ENCODE measurements at places on chromosomes 5 and 9. TPM values are rescaled to one million over a fixed set of nuclear protein-coding genes. Genes with fewer than 3 reads are reported as not detected.

COL5A1 gene
- total RNA-seq: 7.4 TPM

PLAC8L1 gene
- not detected for total RNA-seq

PROB1 gene
- total RNA-seq: 5.8 TPM

CMBL gene
- 7.6 TPM for total RNA-seq

LHX6 gene
- 14.1 TPM for total RNA-seq

NR2F1 gene
- total RNA-seq: 63.9 TPM

TMEM252 gene
- not detected for total RNA-seq

SLC36A3 gene
- not detected for total RNA-seq

C7 gene
- 0.06 TPM for total RNA-seq

SAXO1 gene
- under 0.01 TPM for total RNA-seq

PTGS1 gene
- total RNA-seq: 5.9 TPM

HSPB3 gene
- total RNA-seq: not detected

SHOC1 gene
- total RNA-seq: not detected

FAT2 gene
- under 0.01 TPM for total RNA-seq

LHX2 gene
- total RNA-seq: not detected

PCDHB12 gene
- total RNA-seq: 0.16 TPM

OR1Q1 gene
- not detected for total RNA-seq

TMEFF1 gene
- total RNA-seq: 3.6 TPM

PCA3 gene
- total RNA-seq: under 0.01 TPM

ADGRD2 gene
- under 0.01 TPM for total RNA-seq

CYLC2 gene
- total RNA-seq: not detected

RAD23B gene
- total RNA-seq: 62.3 TPM

PFN3 gene
- not detected for total RNA-seq

GPSM1 gene
- 30.0 TPM for total RNA-seq

All from bladder microvascular endothelial cell (primary cell).